Fibroblast of skin of scalp (primary cell): ENCODE measurements at places on chromosomes 3 and 15.
A peak's percentile ranks its signal among the peaks of the same experiment; 100 is the strongest.

GRCh38 chr15:60729850-60730458 lies 251.0 kb upstream of the ICE2 start:
- DNase-seq: no peak

DNA sequence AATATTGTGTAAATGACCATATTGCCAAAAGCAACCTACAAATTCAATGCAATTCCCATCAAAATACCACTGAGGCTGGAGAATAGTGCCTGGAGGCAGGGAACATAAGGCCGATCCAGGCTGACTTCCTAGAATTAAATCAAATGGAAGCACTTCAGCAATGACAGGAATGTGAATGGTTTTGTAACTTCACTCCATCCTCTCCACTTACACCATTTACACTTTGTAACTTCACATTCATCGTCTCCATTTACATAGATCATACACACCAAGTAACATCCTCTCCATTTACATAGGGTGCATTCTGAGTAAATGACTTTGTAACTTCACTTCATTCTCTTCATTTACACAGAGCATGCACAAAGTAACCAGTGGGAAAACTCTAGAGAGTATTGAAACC lies 11.6 kb downstream of the STRIT1 start:
- peak; percentile 66 for DNase-seq

- no peak for DNase-seq
Measured at GRCh38 chr3:134338516-134339261, 35.6 kb downstream of the AMOTL2 start.

GRCh38 chr15:84878504-84878903 lies 6.0 kb upstream of the SLC28A1 start:
- peak; percentile 46 for DNase-seq

- no peak for DNase-seq
Measured at GRCh38 chr3:99472385-99472784, 166.0 kb upstream of the COL8A1 start.

DNA sequence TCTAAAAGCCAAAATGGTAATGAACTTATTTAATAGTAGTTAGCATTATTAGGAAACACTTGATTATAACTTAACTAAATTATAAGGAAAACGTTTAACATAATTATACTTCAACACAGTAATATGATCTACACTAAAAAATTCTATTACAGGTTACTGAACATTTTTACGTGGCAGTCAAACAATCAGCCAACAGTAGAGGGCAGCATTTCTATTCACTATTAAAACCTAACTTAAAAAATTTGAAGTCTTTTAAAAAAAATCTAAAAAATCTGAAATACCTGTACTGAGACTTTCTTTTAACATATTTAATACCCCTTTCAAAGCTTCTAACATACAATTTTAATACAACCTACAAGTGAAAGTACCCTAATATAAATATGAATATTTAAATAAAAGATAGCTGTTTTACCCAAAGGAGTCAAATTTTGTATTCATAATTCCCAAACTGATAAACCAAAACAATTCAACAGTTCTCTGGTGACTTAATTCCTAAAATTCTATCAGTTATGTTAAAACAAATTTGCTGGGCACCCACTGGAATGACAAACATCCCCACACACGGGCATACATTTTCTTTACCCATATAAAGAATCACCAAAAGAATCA lies 41.5 kb downstream of the DLG1 start:
- DNase-seq: peak; percentile 55

GRCh38 chr3:142723665-142723967 lies 218 bp upstream of the TRPC1 start:
- no peak for DNase-seq

DNA sequence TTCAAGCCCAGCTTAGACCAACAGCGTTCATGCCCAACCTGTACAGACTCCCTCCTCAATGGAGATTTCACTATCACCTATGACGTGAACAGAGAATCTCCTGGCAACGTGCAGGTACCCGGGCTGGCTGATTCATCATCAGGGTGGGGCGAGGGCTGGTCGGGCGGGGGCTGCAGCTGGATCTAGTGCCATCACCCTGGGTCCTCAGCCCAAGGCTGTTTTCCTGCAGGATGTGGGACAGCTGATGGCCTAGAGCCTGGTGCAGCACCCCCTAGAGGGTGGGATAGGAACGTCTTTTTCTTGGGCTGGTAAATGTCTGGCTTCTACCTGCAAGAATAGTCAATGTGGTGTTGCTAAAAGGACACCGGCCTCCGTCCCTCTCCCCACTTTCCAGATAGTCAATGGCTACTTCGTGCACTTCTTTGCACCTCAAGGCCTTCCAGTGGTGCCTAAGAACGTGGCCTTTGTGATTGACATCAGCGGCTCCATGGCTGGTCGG lies 4.4 kb downstream of the ITIH3 start:
- no peak for DNase-seq

- DNase-seq: no peak
Measured at GRCh38 chr3:154955907-154956533, 124.1 kb upstream of the MME start.

- peak; percentile 93 for DNase-seq
Measured at GRCh38 chr3:102180280-102180931, 254.4 kb upstream of the ZPLD1 start.

- DNase-seq: peak; percentile 40
Measured at GRCh38 chr3:48222616-48223513, at the start of gene CAMP. Gene CAMP (plus strand): TSS chr3:48223495. CDS start chr3:48223512, 17 bp downstream.

GRCh38 chr15:85692873-85693272 lies 101.9 kb downstream of the KLHL25 start:
- no peak for DNase-seq

- DNase-seq: no peak
Measured at GRCh38 chr3:107496855-107497254, 25.9 kb upstream of the BBX start.

DNA sequence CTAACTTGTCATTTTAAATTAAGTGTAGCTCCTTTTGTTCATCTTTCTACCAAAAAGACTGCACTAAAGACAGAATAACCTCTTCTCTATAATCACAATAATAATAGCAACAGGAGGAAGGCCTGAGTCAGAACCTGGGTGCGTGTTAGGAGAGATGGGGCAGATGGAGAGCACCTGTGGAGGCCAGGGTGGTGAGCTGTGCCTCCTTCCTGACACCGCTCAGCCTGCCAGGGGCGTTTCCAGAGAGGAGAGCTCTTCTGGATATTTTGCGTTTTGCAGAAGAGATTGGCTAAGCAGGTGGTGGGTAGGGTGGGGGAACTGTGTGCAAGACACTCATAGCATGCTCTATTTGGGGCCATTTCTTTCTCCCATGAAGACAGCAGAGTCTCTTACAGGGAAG lies 83.5 kb downstream of the MEGF11 start:
- no peak for DNase-seq

DNA sequence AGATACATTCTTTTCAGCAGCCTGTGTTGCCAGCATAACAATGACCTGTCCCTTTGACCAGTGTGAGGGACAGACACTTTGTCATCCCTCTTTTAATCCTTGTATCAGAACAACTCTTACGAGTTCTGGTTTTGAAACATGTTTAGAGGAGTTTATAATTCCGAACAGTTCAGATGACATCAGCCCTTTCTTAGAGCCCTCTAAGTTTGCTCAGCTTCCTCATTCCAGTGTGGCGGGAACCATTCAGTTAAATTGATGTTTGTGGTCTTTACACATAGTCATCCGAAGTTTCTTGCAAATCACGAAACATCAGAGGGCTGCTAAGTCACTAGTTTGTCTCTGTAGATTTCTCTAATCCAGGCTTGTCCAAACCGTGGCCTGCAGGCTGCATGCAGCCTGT lies 102.5 kb downstream of the AKAP13 start:
- peak; percentile 88 for DNase-seq

GRCh38 chr3:2535206-2535605 lies 436.5 kb downstream of the CNTN4 start:
- DNase-seq: no peak

- DNase-seq: no peak
Measured at GRCh38 chr3:151878465-151878864, 5.0 kb downstream of the SUCNR1 start.

GRCh38 chr3:61417352-61417751 lies 144.0 kb upstream of the PTPRG start:
- DNase-seq: peak; percentile 46

DNA sequence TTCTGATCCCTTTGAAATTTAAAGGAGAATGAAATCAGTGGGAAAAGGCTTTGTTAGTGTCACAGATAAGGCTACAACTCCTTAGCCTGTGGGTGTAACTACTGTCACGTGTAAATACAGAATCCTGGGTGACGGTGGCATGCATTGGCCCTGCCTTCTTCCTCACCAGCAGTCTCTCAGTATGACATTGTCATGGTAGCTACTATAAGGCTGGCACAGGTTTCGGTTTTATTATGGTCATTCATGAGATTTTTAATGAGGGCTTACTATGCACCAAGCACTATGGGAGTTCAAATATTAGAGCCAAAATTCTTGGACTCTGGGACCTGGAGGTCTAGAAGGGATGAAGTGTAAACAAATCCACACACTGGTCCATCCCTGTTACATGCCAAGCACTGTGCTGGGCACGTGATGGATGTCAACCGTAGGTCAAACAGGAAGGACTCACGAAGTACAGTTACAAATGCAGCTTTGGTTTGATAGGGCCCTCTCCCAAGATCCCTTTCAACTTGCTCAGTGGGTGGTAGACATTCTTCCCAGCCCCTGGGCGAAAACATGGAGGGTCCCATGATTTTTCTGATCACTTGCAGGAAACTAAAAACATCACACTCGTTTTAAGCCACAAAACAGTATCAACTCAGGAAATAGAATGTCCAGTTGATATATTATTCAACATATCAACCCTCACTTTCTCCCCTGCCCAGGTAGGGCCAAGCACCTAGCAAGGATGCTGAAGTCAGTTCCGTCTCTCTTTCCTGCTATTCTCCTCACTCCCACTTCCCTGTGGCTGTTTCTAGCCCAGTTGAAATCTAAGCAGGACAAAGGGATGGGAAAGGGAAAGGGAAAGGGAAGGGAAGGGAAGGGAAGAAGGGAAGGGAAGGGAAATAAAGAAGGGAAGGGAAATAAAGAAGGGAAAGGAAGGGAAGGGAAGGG lies 25.3 kb downstream of the BFSP2 start:
- DNase-seq: no peak

DNA sequence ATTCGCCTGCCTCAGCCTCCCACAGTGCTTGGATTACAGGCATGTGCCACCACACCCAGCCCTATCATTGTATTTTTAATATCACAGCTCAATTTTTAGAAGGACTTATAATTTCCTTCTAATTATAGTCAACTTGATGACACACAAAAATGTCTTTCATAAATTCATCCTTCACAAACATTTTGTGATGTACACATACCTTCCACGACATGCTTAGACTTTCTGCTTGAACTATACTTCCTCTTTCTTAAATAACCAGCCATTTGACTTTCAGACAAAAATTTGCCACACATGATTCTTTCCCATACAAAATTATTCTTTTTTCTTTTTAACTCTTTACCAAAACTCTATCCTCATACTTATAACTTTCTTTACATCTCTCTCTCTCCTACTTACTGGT lies 48.4 kb upstream of the CCK start:
- DNase-seq: no peak

GRCh38 chr3:140441006-140441405 lies 236.9 kb upstream of the TRIM42 start:
- DNase-seq: peak; percentile 63

GRCh38 chr3:132635052-132635451 lies 24.6 kb downstream of the ACAD11 start:
- no peak for DNase-seq

- DNase-seq: peak; percentile 69
Measured at GRCh38 chr3:105458518-105459215, 92.0 kb downstream of the ALCAM start.

- DNase-seq: no peak
Measured at GRCh38 chr15:58921267-58921790, 12.2 kb downstream of the SLTM start.

DNA sequence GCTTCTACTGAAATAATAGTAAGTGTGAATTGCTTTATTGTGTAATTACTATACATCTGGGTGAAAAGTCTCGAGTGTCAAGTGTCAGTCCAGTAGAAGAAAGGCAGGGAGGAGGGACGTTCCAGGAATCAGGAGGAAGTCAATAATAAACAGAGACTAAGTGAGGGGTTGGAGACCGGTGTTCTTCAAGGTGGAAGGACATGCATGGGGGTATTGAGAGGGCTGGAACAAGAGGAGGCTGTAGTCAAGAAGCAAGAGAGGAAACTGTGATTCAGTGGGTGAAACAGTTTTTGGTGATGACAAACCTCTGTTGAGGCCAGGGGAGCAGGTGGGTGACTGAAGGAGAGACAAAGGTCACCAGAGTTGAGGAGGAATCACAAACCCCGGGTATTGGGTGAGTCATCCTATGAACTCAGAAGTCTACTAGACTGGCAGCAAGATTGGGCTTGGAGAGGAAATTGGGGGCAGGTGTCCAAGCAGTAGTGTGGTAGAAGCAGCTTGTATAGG lies 11.6 kb upstream of the SCAMP5 start:
- no peak for DNase-seq

DNA sequence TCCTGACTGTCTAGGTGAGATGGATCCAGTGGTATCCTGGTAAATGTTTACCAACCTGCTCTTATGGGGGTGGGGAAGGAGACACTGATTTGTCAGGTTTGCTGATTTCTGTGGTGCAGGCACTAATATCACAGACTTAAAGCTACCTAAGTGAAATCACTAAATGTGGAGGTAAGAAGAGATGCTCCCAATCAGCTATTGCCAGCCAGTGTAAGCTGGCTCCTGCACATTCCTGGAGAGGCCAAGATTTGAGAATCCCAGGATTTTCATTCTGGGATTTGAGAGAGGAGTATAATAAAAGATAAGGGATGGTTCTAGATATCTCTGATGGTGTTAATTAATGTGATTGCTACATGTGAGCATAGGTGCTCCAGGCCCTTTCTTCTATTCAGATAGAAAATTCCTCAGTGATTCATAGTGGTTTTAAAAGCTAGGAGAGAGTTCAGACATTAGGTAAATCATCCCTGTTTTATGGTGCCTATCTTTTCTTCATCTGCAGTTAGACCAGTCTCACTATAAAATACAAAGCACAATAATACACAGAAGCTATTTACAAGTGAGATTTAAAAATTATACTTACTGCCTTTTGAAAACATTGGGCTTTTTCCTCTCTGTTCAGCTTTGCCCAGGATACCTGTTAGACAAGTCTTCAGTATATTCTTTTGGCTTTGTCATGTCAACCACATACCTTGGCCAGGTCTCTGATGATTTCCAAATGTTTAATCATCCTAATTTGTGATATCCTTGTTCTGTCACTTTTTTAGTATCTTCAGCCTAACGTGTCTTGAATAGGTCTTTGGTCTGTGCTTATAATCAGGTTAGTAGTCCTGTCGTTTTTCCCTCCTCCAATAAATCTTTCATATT lies 90.9 kb downstream of the MBNL1 start:
- DNase-seq: no peak

- no peak for DNase-seq
Measured at GRCh38 chr3:139267300-139268246, 76.2 kb upstream of the MRPS22 start.

GRCh38 chr3:4290272-4290893 lies 12.8 kb upstream of the SETMAR start:
- DNase-seq: peak; percentile 36
